ENCODE measurements at places on chromosomes 16 and 17. TPM values are rescaled to one million over a fixed set of nuclear protein-coding genes. Genes with fewer than 3 reads are reported as not detected.

Gene TPSG1
- not detected for total RNA-seq

Gene WNT3
- 0.16 TPM for total RNA-seq

Gene HAS3
- 3.6 TPM for total RNA-seq

Gene XYLT1
- 4.2 TPM for total RNA-seq

Gene PRAC2
- total RNA-seq: not detected

Gene ADGRG1
- total RNA-seq: 3.9 TPM

Gene KRTAP2-2
- total RNA-seq: not detected

Gene CSH2
- not detected for total RNA-seq

Gene WBP2
- 56.7 TPM for total RNA-seq

Gene PRRT2
- total RNA-seq: 0.16 TPM

Gene SYNGR2
- total RNA-seq: 7.8 TPM

Gene IGSF6
- total RNA-seq: not detected

Gene MEIOC
- under 0.01 TPM for total RNA-seq

Gene MYH10
- total RNA-seq: 142 TPM

Gene KRTAP4-5
- total RNA-seq: not detected

Gene CLEC18B
- 0.90 TPM for total RNA-seq

Gene NUPR1
- total RNA-seq: 57.4 TPM

Gene KCNJ18
- total RNA-seq: not detected

Gene LGALS9B
- not detected for total RNA-seq

Gene CTF1
- total RNA-seq: 0.54 TPM

Gene SPAG5
- total RNA-seq: 9.1 TPM

Gene BEAN1
- total RNA-seq: 5.6 TPM

Gene CCR7
- not detected for total RNA-seq

Gene EFCAB5
- not detected for total RNA-seq

Gene RNF222
- not detected for total RNA-seq

Data from cardiac atrium fibroblast (primary cell).